HFFc6 (cell line): ENCODE measurements at places on chromosomes 5 and 9. TPM values are rescaled to one million over a fixed set of nuclear protein-coding genes. Genes with fewer than 3 reads are reported as not detected.

Gene RAB3C
- total RNA-seq, result not detected in 3 replicates

Gene NUTM2F
- not detected in 2 replicates for total RNA-seq

- peak; percentile 35 for DNase-seq
- H3K4me3 ChIP-seq, result peak overlapping the region; percentile 95
- peaks cover 2% of the 10 kb centered on the region for H3K27me3 ChIP-seq
Measured at GRCh38 chr5:36878392-36879082, 2.0 kb downstream of the NIPBL start.

Gene BTNL9
- total RNA-seq, result not detected in 2 replicates

Gene TOR1A
- 67.9 to 72.2 TPM (median 70.2 TPM) in 3 replicates for total RNA-seq

Gene SLC24A2
- not detected in 3 replicates for total RNA-seq

GRCh38 chr5:127471211-127471610 is 46.2 kb upstream of the PRRC1 start:
- no peaks in the 10 kb centered on the region for H3K36me3 ChIP-seq
- H3K27me3 ChIP-seq, result peaks cover 5% of the 10 kb centered on the region; the same call in 1 of the 2 replicates
- DNase-seq, result no peak
- H3K4me1 ChIP-seq, result no peaks in the 10 kb centered on the region
- no peak overlapping the region for H3K27ac ChIP-seq
